ENCODE measurements at places on chromosomes 3 and 15. TPM values are rescaled to one million over a fixed set of nuclear protein-coding genes. Genes with fewer than 3 reads are reported as not detected.

The CLDN16 gene
- 0.63 TPM for total RNA-seq

The CRELD1 gene
- total RNA-seq = 31.0 TPM

The SUCLG2 gene
- total RNA-seq = 5.6 TPM

The OIP5 gene
- 3.4 TPM for total RNA-seq

The ONECUT1 gene
- total RNA-seq = not detected

The CDCP1 gene
- 1.6 TPM for total RNA-seq

The PLSCR2 gene
- total RNA-seq = not detected

The CAMK2N2 gene
- 3.4 TPM for total RNA-seq

The ADIPOQ gene
- total RNA-seq = not detected

The LINGO1 gene
- total RNA-seq = 67.9 TPM

Data from parietal lobe (tissue), 2 donors.